ENCODE measurements at places on chromosomes 4 and X.

DNA sequence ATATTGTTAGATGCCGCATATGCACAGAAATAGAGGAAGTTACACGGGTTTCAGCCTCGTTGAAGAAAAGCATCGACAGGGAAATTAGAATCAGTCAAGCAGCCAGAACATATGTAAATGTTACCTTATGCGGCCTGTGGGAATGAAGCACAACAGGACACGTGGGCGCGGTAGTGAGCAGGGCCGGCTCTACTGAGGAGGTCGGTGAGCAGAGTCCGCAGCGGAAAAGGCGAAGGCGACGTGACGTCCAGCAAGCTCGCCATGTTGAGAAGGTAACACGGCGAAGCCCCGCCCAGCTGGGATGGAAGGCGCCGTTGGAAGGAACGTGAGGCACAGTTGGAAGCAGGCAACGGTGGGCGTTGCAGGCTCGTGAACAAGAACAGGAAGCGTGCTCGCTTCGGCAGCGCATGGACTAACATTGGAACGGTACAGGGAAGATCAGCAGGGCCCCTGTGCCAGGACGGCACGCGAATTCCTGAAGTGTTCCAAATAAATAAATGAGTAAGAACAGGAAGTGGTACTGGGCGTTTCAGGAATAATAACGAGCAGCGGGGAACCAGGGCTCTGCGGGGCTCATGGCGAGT lies 54.6 kb downstream of the MTNR1A start:
- DNase-seq: no peak

GRCh38 chr4:25814301-25815136 lies 48.3 kb downstream of the SEL1L3 start:
- DNase-seq: peak; percentile 44

- no peak for DNase-seq
Observed at GRCh38 chr4:152374606-152375285, 161.1 kb downstream of the FBXW7 start.

DNA sequence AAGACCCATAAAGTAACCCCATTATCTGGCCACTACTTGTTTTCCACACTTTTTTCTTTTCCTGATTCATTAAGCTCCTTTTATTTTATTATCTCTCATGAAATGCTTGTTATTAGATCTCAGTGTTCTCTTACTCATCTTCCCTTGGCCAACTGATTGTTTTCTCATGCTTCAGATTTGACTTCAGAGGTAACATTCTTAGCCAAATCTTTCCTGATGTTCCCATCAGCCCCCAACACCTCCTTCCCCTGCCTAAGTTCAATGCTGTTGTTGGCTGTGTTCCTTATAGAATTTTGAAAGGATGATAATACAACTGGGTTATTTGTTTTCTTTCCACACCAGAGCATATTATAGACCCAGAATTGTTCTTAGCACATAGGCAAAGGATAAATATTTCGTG lies 75.6 kb downstream of the BMPR1B start:
- DNase-seq: no peak

GRCh38 chrX:125621588-125621927 lies 301.9 kb downstream of the TEX13C start:
- peak; percentile 0 for DNase-seq

DNA sequence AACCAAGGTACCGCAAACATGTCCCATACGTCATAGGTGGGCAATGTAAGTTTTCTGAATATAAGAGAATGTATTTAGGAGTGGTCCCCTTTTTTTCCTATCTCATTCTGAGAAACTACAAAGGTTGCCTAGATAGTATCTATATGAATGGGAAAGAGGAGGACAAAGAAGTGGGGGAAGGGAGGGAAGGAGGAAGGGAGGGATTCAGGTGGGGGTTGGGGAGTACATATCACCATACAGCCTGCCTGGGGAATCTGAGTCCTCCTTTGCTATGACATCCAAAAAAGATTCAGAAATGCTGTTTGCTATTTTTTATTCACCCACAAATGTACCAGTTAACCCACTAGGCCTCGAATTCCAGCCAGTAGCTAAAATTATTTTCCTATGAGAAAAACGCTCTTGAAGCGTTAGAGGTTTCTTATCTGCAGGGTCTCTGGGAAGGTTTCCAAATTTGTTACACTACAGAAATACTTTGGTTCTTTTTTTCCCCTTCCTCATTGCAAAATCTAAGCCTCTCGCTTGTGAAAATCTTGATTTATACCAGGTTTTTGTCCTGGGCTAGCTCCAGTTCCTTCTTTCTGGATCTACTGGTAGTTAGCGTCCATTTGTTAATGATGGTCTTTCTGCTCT lies 212.9 kb downstream of the NSUN7 start:
- DNase-seq: peak; percentile 57

GRCh38 chr4:165668694-165669093 lies 204.3 kb upstream of the TLL1 start:
- DNase-seq: peak; percentile 52
